ENCODE measurements at places on chromosomes 3 and 15.

DNA sequence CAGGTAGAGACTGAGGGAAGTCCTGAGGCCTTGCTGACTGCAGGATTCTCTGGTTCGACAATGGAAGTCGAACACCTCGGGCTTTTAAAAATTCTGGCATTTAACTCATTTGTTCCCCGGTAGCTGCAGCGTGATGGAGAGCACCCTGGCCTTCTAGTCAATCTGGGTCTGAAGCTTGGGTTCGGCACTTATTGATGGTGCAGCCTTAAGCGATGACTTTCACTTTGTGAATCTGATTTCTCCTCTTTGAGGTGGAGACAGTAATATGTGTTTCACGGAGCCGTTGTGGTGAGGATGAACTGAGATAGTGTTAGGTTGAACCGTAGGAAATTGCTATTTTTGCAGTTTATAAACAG lies 621 bp upstream of the PARP6 start:
- peaks cover 38% of the 10 kb centered on the region for H3K4me1 ChIP-seq
- peaks cover 8% of the 10 kb centered on the region for H3K36me3 ChIP-seq
- H3K27ac ChIP-seq = peak overlapping the region; percentile 83

GRCh38 chr3:154102225-154102624 lies 19.0 kb upstream of the ARHGEF26 start:
- H3K36me3 ChIP-seq = no peaks in the 10 kb centered on the region
- no peak overlapping the region for H3K27ac ChIP-seq
- no peaks in the 10 kb centered on the region for H3K4me1 ChIP-seq
- DNase-seq = no peak
- no peak overlapping the region for H3K4me3 ChIP-seq
- H3K27me3 ChIP-seq = peaks cover 2% of the 10 kb centered on the region

DNA sequence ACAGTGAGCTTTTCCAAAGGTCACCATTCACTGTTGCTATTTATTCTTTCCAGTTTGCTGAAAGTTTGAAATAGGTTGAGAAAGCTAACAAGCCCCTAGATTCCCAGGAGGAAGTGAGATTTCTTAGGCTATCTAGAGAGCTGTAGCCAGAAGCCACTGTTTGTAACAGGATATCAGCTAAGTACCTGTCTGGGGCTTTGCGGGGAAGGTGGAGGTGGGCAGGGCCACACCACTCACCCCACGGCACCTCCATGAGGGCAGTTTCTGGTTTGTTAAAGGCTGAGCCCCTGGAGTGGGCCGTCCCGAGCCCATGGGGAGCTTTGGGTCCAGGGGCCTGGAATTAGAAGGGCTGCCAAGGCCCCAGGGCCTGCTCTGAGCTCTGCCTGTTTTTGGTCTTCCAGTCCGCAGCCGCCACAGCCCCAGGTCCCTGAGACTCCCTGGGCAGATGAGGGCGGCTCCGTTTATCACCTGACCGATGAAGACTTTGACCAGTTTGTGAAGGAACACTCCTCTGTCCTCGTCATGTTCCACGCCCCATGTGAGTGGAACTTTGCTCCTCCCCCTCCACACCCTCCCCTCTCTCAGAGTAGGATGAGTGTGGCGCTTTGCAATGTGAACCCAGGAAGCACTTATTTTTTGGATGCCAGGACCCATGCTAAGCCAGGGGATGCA lies 63.4 kb downstream of the PDIA5 start:
- H3K27me3 ChIP-seq = no peaks in the 10 kb centered on the region
- DNase-seq = no peak
- no peak overlapping the region for H3K4me3 ChIP-seq

GRCh38 chr3:134334231-134334900 lies 39.9 kb downstream of the AMOTL2 start:
- no peaks in the 10 kb centered on the region for H3K36me3 ChIP-seq
- peaks cover 2% of the 10 kb centered on the region for H3K27me3 ChIP-seq
- no peak for DNase-seq
- H3K27ac ChIP-seq = no peak overlapping the region

GRCh38 chr3:117793622-117794265 lies 1084.2 kb downstream of the TUSC7 start:
- no peaks in the 10 kb centered on the region for H3K36me3 ChIP-seq
- H3K27ac ChIP-seq = no peak overlapping the region
- no peak for DNase-seq
- H3K4me3 ChIP-seq = no peak overlapping the region
- H3K27me3 ChIP-seq = no peaks in the 10 kb centered on the region

GRCh38 chr3:45772341-45773035 lies 23.8 kb downstream of the SLC6A20 start:
- peak overlapping the region; percentile 5 for H3K27ac ChIP-seq
- peaks cover 21% of the 10 kb centered on the region for H3K4me1 ChIP-seq
- H3K27me3 ChIP-seq = peaks cover 45% of the 10 kb centered on the region
- no peak overlapping the region for H3K4me3 ChIP-seq

GRCh38 chr3:153657046-153657445 lies 464.1 kb upstream of the ARHGEF26 start:
- H3K36me3 ChIP-seq = peaks cover 3% of the 10 kb centered on the region
- no peaks in the 10 kb centered on the region for H3K4me1 ChIP-seq
- no peak for DNase-seq
- H3K27ac ChIP-seq = no peak overlapping the region
- H3K4me3 ChIP-seq = no peak overlapping the region
- no peaks in the 10 kb centered on the region for H3K27me3 ChIP-seq
